ENCODE measurements at places on chromosomes 7 and 10.

DNA sequence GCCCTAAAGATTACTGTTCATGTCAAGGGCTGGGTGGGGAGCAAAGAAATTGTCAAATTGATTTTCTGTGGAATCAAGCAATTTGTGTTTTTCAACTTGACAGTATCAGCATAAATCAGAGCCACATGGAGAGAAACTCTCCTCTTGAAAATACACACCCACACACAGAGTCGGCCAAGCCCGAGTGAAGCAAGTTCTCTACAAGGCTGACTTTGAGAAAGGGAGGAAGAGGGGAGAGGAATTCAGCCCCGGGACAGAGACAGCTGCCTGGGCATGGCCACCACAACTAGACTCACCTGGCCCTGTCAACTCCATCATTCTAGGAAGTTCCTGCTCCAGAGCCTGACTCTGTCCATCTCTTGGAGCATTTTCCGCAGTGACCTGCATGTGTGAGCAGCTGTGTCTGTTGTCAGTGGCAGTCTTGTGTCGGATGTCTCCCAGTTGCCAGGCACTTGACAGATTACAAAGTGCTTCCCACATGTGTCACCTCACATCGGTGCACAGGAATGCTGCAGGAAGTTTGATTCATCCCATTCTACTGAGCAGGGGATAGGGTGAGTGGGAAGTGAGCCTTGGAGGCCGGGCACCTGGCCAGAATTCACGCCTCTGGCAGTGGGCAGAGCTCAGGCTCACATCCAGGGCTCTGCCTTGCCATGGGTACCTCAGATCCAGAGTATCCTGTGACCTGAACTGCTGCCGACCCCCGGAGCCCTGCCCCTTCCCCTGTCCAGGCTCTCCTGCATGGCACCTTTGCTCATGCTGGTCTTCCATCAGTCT is 37.9 kb downstream of the ADAM12 start:
- no peak for DNase-seq

- no peak for DNase-seq
Measured at GRCh38 chr7:139626817-139627216, 103.3 kb downstream of the CLEC2L start.

- DNase-seq, result no peak
Measured at GRCh38 chr7:29281782-29282541, 87.4 kb downstream of the CHN2 start.

GRCh38 chr7:40827222-40828085 is 692.6 kb downstream of the SUGCT start:
- DNase-seq, result no peak

- DNase-seq, result no peak
Measured at GRCh38 chr10:62671104-62671503, 133.4 kb upstream of the ADO start.

DNA sequence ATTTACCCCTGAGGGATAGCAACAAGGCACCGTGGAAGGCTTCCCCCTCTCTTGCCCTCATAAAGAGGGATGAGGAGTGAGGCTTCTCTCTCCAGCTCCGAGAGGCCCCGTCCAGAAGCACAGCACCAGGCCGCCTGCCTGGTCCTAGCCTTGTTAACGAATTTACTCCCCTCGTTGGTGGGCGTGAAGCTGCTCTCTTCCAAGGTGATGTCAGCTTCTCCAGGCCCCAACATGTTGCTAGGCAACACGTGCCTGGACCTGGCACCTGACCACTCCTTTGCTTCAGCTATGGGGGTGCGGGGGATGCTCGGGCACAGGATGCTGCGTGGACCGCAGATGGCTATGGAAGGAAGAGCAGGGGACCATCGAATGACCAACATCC is 135.2 kb upstream of the MGMT start:
- no peak for DNase-seq

- DNase-seq, result no peak
Measured at GRCh38 chr7:88003581-88003980, 69.5 kb downstream of the ADAM22 start.
